ENCODE measurements at places on chromosomes 2 and 18.

GRCh38 chr18:13218368-13218991, at the start of gene LDLRAD4:
Gene LDLRAD4, plus strand, starts transcription at chr18:13218760.
- no peak for DNase-seq

- no peak for DNase-seq
Measured at GRCh38 chr18:74331404-74331803, 15.8 kb downstream of the C18orf63 start.

DNA sequence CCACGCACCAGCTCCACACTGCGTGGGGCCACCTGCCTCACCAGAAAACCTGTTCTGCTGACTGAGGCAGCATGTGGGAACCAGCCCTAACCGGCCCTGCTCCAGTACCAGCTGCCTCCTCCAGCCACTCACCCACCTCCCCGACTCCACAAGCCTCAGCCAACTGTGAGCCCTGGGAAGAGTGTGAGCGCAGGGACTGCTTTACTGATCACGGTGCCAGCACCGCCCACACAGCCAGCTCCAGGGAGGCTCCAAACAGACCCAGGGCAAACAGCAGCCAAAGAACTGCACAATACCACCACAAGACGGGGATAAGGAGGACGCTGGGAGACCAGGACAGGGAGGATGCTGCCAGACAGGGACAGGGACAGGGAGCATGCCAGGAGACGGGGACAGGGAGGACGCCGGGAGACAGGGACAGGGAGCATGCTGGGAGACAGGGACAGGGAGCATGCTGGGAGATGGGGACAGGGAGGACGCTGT, 28.4 kb downstream of the EIPR1 start:
- DNase-seq, result no peak

DNA sequence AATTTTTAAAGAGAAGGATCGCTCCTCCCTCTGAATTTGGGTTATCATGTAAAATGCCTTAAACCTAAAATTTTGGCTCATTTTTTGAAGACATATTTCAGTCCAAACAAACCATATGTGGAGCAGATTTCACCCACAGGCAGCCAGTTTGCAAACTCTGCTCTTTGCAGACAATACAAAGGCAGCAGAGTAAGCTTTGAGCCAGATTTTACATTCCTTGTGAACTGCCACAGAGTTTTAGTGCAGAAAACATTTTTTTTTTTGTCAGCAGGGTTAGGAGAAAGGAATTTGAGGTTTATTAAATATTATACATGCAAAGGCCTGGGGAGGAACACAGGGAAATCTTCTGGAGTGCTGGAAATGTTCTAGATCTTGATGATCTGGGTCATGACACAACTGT, 171.9 kb upstream of the FN1 start:
- no peak for DNase-seq

GRCh38 chr18:7157760-7158159, 40.2 kb upstream of the LAMA1 start:
- DNase-seq, result no peak

DNA sequence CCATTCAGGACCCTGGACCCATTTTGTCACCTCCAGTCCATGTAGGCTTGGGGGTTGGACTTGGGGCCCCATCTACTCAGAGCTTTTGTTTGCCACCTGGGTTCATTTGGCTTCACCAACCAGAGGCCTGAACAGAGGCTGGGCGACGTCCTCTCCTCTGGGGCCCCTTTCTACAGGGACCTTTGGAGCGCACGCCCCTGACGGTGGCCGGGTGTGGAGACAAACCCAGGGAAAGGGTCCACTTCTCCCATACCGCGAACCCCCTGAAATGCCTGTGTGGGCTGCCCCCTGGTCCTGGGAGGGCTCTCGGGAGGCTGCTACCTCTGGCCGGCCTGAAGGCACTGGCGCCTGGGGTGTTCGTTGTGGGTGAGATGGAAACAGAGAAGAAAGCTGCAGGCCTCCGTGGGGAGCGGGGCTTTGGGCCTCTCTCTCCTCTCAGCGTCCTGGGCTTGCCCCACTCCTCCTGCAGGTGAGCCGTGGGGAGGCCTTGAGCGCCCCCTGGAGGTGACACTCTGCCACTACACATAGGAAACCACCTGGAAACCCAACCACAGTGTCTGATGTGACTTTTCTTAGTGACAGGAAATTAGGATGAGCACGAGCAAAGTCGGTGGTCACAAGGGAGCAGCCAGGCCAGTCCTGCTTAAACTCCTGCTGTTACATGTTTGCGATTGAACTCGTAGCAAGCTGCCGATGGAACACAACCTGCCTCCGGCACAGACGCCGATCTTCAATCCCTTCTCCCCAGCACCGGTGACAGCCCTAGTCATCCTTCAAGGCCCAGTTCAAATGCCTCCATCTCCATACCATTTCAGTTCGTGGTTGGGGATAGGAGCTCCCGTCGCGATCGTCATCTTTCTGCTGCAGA, 12.0 kb upstream of the NTSR2 start:
- DNase-seq, result no peak

DNA sequence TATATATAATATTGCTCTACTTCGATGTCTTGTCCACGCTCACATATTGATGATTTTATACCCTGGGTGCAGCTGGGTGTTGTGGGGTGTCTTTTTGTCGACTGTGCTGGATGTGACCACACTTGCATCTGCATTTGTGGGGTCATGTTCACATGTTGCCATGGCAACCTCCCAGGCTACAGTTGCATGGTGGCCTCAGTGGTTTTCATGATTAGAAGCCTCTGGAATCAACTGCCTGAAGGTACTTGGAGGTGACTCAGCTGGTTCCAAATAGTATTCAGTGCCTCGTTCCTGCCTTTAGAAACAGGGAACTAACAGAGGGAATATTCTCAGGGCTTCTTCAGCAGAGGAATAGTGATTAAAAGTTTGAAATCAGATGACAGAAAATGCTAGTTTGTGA, 166.3 kb upstream of the NYAP2 start:
- DNase-seq, result no peak

GRCh38 chr2:121232626-121233265, 52.3 kb downstream of the TFCP2L1 start:
- DNase-seq, result no peak

DNA sequence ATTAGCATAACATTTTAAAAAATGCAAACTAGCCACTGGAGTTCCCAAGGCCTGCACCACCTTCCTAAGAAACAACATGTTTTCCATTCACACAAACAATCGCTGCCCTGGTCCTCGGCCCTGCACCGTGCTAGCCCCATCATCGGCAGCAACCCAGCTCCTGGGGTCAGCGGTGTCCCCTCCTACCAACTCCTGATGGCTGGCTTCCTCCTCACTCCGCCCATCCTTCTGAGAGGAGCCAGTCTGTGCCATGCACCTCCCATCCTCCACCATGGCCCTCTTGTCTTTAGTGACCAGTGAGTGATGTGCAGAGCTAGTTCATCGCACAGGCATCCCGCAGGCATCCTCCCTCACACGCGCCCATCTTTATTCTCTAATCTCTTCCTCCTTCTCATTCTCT, 81.9 kb downstream of the LONRF2 start:
- no peak for DNase-seq

GRCh38 chr2:100941646-100942240, 60.3 kb upstream of the RPL31 start:
- DNase-seq, result no peak

DNA sequence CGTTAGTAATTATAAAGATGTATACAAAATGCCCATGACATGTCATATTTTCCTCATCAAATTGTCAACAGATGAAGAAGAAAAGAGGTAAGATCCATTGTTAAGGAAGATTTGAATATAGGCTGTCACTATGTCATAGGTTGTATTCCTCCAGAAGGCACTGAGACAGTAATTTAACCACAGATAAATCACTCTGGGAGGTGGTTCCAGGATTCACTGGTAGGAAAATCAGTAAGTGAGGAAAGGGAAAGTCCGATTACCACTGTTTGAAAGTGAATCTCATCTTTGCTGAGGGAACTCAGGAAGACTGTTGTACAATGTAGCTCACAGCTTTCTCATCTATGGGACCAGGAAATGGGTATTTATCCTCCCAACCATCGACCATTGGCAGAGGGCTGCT, 152.8 kb upstream of the TMEFF2 start:
- DNase-seq, result no peak

- no peak for DNase-seq
Measured at GRCh38 chr2:172232708-172233396, 130.2 kb upstream of the DLX2 start.

DNA sequence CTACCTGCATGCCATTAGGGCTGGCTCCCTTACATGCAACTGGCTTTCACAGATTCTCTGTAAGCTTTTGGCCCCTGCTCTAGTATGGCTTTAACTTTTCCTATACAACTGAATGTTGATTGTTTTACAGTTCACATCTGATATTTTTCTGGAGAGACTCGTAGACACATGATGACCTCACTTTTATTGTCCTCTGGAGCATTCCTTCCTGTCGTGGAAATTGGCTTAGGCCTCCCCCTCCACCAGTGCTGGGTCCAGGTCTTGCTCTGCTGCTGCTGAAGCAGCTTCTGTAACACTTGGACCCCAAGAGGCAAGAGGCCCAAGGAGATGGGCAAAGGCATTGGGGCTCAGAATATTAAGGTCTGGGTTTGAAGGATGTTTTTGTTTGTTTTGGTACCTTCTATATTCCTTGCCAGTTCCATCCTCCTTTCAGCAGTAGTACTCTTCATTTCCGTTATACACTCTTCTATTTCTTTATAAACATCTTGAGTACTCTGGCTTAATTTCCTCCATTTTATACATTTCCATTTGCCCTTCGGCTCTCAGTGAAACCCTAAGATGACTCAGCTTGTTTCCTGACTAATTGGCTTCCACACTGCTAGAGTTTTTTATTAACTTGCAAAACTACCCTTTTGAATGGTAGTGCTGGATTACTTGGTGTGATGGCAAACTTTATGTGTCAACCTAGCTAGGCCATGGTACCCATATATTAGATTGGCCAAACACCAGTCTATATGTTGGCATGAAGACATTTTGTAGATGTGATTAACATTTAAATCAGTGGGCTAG, 219.8 kb downstream of the CDCA7 start:
- DNase-seq, result no peak

DNA sequence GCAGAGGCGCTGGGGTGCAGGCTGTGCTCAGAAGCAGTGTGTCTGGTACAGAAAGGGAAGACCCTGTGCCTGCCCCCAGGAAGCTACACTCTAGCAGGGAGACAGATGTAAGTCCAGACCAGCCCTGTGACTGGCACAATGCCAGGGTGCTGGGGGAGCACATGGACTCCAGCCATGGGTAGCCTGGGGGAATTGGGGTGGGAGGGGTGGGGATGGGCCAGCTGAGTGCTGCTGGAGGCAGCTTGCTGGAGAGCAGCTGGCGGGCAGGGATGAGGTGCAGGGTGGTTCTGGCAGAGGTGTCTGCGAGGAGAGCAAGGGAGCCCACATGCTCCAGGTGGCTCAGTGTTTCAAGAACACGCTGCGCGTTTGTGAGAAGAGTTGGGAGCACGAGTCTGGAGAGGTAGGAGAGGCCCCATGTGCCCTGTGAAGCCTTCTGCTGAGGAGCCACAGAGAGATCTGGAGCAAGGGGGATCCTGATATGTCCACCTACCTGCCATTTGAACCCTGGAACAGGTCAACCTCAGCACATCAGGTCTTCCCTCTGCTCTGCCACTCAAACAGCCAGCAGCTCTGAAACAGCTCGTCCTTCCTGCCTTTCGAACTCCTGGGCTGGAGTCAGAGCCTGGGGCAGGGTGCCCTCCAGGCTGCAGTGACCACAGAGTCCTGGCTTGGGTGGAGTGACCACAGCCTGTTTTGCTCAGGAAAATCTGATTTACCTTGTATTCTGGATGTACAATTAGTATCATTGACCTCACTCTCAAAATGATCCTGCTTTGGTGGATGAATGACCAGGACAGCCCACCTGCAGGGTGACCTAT, 15.1 kb downstream of the ALLC start:
- no peak for DNase-seq

DNA sequence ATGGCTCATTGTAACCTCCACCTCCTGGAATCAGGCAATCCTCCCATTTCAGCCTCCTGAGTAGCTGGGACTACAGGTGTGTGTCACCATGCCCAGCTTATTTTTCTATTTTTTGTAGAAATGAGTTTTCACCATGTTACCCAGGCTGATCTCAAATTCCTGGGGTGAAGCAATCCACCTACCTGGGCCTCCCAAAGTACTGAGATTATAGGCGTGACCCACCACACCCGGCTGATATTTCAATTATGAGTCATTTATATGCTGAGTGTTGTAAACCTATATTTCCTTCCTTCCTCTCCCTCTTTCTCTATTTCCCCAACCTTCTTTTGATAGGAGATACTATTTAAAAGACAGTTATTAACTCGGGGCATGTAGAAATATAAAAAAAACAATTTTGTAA, 469.6 kb upstream of the ID2 start:
- DNase-seq, result no peak

- DNase-seq, result no peak
Measured at GRCh38 chr2:30321466-30321865, 90.1 kb downstream of the LBH start.

- DNase-seq, result no peak
Measured at GRCh38 chr2:26712486-26713465, 20.3 kb downstream of the KCNK3 start.

- no peak for DNase-seq
Measured at GRCh38 chr2:105760639-105761337, 16.1 kb downstream of the NCK2 start.

- DNase-seq, result no peak
Measured at GRCh38 chr18:54181856-54182602, 42.4 kb downstream of the MBD2 start.

- DNase-seq, result no peak
Measured at GRCh38 chr2:187541086-187542085, 12.8 kb downstream of the TFPI start.

GRCh38 chr2:127574656-127575055, 39.2 kb downstream of the MYO7B start:
- DNase-seq, result no peak

DNA sequence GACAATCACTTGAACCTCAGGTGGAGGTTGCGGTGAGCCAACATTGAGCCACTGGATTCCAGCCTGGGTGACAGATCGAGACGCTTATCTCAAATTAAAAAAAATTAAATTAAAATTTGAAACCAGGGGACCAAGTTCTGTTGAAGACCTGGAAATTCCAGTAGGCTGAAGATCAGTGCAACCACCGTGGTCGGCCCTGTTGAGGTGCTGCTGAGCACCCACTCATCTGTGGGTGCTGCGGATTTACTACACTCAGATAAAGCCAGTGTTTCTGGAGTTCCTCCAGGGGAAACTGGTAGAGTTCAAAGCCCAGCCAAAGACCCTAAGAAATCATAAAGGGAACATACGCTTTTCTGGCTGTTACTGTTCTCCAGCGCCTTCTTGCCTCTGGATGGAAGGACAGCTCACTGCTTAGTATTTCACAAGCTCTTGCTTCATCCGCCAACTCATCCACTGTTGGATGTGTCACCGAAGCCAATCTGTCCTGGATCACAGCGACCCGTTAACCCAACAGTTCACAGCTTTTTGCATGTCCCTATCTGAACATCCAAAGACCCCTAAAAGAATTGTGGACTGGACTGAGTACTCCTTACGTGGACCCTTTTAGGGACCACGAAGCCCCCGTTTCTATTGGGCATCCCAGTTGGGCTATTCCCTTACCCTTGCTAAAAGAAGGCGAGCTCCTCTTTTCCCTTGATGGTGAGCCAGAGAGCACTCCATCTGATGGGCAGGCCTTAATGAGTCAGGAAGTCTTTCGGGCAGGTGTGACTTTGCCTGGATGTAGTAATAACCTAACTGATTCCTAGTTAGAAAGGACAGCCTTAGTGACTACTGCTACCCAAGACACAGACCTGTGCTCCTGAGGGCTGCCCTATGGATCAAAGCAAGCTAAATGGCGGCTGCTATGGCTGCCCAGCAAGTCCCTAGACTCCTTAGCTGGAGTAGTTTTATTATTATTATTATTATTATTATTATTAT, 6.0 kb upstream of the ALPP start:
- no peak for DNase-seq

- DNase-seq, result no peak
Measured at GRCh38 chr2:177893880-177894279, 178.7 kb downstream of the PDE11A start.

Data from stimulated activated CD8-positive, alpha-beta memory T cell treated with anti-CD3 and anti-CD28 coated beads, Interleukin-4, amount 100 ng/mL, for 4 hours (primary cell).